ENCODE measurements at places on chromosomes 13 and 19.

DNA sequence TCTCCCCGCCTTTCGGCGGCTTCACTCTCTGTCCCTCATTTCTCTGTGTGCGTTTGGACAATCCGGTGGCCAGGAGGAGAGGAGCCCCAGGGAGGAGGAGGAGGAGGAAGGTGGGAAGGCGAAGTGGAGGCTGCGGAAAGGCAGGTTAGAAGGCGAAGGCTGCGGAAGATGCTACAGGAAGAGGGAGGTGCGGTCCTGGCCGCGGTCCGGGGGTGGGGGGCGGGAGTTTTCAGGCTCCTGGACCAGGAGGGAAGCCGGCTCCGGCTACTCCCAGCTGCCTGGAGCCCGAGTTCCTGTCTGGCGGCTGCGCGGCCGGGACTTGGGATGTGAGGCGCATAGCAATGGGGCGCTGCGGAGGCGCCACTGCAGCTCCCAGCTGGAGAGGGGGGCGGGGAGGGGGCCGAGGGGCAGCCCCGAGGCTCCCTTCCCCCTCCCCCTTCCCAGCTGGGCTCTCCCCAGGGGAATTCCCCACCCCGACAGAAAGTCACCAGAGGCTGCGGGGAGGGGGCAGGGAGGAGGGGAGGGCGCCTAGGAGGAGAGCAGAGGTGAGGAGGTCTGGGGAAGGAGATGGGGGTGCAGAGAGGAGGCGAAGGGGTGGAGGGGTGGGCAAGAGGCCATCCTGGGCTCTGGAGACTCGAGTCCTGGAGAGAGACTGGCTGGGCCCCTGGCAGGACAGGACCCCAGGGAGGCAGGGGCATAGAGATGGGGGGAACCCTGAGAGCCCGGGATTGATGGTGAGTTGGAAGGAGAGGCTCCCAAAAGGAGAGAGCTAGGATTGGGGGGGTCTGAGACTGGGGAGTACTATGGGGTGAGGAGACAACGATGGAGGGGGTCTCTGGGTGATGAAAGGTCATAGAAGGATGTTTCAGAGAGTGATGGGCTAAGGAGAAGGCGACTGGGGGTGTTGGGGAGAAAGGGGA, 2.0 kb downstream of the LRRC4B start:
- DNase-seq, result no peak

DNA sequence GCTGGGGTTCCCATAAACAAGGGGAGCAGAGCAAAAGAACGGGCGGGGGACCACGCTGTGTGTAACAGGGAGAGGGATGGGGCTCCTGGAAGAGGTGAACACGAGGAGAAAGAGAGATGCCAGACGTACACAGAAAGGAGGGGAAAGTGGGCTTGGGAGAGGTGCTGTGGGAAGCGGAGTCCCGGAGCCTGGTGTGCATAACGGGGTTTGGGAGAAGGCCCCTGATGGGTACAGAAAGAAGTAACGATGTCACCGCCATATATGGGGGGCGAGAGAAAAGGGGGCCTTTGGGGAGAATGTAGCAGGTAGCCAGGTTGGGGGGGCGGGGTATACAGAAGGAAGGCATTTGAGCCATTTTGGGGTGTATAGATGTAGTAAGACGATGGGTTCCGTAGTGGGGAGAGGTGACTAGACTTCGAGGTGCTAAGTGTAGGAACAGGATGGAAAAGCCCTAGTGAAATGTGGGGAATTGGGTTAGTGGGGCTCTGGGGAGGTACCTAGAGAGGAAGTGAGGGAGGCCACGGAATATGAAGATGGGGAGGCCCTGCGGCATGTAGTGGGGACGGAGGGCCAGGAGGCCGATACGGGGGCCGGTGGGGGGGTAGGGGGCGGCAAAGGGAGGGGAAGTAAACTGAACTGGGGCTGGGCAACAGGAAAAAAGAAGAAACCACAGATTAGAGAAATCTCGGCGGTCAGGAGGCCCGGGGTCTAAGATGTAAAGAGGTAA, 787 bp downstream of the ZNF580 start:
- DNase-seq, result no peak

GRCh38 chr19:45995715-45996385, 583 bp downstream of the CCDC61 start:
- peak; percentile 23 for DNase-seq

DNA sequence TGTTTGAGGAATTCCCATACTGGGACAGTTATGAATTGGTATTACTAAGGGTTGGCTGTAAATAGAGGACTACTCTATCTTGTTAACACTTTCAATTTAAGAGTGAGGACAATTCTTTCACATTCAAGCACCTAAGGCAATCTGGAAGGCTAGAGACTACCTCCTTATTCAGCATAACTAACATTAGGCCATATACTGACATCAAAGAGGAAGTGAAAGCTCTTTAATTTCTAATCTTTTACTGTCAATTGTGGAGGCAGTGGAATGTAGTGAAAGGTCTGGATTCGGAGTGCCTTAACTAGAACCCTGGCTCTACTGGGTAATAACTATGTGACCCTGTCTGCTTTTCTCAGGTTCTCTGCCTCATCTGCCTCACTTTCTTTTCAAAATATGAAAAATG, 134.0 kb downstream of the UFM1 start:
- no peak for DNase-seq

- DNase-seq, result no peak
Measured at GRCh38 chr13:30851697-30852096, 54.4 kb upstream of the MEDAG start.

- no peak for DNase-seq
Measured at GRCh38 chr13:75927183-75927669, 291.1 kb downstream of the LMO7 start.

DNA sequence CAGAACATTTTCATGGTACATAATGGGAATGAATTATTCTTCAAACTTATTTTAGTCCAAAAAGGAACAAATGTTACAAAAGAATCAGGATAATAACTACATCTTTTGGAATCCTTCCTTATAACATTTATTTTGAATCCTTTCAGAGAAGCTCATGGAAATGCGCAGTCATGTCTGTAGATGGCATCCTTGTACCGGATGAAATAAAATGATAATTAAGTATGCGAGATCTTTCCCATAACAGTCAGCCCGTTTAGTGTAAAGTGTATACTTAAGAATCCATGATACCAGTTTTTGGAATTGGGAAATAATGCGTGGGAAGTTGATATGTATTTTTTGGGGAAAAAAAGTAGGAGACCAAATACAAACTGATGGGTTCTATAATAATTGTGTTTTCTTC, 418.8 kb downstream of the GPC5 start:
- DNase-seq, result peak; percentile 7

DNA sequence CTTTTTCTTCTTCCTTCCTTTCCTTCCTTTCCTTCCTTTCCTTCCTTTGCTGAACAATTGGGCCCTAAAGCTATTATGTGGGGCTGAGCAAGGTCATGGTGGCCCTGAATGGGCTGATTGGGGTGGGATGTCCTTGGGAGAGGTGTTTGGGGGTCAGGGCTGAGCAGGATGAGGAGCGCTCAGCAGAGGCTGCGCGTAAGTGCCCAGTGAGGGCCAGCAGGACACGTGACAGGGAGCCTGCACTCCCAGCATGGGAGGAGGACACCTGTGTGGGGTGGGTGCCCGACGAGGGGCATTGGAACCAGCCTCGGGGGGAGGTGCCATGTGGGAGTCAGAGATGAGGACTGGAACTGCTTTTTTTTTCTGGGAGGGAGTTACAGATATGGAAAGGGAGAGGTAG, 5.4 kb upstream of the LGALS7 start:
- no peak for DNase-seq

DNA sequence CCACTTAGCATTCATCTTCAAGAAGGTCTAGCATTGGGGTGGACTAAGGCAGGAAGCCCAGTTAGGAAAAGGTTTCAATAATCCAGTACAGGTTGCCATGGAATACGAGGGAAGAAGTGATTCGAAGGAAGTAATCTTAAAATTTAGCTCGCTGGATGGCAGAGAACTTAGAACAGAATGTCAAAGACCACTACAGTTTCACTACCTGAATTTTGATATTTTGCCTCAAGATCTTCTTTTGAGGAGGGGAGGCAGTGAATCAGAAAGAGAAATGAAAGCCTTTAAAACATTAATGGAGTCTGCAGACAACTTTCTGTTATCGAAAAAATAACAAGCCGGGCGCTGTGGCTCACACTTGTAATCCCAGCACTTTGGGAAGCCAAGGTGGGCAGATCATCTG, 7.0 kb upstream of the RAB8A start:
- DNase-seq, result no peak

DNA sequence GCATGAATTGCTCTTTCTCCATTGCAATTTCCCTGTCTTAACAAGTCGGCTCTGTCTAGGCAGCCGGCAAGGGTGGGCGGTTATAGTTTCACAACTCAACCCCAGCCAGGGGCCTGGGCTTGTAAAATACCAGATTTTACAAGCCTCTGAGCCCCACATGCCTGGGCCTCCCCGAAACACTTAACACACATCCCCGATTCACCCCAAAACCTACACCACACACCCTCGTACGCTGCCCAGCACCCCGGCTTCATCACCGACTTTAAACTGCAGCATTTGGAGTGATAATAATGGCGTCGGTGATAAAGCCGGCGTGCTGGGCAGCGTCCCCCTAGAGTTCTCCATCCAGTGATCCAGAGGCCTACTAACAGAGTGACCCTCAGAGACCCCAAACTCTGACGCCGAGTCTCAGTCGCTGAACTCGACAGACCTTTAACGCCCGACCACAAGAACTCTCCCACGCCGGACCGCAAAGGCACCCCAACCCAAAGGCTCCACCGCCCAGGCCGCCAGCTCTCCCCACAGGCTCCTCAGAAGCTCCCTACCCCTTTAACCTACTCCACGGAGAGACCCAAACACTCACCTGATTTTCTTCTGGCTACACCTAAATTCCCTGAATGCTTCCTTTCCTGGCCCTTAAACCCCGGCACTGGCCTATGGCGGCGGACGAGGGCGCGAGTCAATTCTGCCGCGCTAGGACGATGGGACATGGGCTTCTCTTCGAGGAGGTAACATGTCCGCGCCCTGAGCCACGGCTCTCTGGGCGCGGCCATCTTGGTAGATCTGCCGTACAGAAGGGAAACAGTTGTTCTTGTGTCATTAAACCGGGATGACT, at the start of gene ZNF649:
Gene ZNF649, minus strand, starts transcription at position 687 of the 835 bp plus-strand sequence. CDS start 4,910 bp downstream, outside the sequence.
- DNase-seq, result peak; percentile 81

DNA sequence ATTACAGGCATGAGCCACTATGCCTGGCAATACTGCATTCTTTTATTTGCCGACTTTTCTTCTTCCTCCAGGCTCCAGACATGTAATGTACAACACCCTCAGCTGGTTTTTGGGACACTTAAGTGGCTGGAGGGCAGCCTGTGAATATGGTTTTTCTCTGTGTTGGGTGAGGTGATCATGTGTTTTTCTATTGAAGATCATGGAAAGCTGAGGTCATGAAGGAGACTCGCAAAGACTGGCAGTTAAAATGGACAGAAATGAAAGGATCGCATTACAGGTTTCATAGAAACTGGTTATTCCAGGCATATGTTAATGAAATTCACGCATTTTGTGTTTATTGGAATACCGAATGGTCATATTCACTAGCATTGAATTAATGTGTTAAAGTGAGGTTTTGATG, 85.2 kb upstream of the RNF113B start:
- no peak for DNase-seq

- DNase-seq, result no peak
Measured at GRCh38 chr19:49333418-49333805, 1.8 kb upstream of the CD37 start.

DNA sequence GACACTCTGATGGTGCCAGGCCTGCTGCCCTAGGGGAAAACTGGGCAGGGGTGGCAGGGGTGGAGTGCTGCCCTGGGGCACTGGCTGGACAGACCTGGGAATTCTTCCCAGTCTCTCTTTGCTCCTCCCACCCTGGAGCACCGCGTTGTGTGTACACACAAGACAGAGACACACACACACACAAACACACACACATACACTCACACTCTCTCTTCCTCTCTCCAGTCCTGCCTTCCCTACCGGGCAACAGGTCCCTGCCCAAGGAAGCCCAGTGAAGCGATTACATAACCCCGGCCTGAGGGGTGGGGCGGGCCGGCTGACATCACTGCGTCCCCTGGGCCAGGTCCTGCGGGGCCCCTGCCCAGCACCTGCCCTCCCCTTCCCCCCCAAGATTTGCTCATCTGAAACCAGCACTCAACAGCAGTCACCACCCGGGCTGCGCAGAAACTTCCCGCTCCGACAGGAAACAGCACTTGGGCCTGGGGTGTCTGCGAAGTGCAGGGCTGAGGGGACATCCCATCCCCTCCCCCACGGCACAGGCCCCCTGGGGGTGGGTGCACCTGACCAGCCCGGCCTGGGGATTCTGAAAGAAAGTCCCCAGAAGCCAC, 1.2 kb downstream of the MKNK2 start:
- DNase-seq, result peak; percentile 54

GRCh38 chr19:32876919-32877285, 7.3 kb upstream of the SLC7A9 start:
- DNase-seq, result peak; percentile 75

DNA sequence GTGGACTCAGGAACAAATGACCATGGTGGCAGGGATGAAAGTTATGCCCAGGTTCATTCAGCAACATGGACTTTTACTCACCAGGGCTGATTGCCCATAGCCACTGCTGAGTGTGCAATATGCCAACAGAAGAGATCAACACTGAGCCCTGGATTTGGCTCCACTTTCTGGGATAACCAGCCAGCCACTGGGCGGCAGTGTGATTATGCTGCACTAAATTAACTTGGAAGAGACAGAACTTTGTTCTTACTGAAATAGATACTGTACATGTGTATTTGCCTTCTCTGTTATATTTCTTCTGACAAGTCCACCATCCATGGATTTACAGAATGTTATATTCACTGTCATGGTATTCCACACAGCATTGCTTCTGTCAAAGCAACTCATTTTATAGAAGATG, 257.4 kb downstream of the TDRD3 start:
- DNase-seq, result peak; percentile 6

DNA sequence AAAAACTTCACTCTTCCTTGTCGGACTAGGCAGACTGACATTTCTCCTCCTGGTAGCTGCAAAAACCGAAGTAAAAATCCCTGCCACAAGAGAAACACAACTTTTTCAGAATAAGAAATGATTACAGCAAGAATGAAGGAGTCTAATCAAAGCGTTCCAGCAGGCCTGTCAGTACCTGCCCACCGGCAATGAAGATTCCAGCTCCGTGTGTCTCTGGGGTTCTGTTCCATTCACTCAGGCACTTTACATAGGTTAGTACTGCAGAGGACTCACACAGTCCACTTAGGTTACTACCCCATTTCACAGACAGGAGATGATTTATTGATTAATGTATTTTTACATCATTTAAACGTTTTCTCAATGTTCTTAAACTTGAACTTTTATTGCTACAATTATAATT, 275.5 kb downstream of the NHLRC3 start:
- DNase-seq, result no peak

DNA sequence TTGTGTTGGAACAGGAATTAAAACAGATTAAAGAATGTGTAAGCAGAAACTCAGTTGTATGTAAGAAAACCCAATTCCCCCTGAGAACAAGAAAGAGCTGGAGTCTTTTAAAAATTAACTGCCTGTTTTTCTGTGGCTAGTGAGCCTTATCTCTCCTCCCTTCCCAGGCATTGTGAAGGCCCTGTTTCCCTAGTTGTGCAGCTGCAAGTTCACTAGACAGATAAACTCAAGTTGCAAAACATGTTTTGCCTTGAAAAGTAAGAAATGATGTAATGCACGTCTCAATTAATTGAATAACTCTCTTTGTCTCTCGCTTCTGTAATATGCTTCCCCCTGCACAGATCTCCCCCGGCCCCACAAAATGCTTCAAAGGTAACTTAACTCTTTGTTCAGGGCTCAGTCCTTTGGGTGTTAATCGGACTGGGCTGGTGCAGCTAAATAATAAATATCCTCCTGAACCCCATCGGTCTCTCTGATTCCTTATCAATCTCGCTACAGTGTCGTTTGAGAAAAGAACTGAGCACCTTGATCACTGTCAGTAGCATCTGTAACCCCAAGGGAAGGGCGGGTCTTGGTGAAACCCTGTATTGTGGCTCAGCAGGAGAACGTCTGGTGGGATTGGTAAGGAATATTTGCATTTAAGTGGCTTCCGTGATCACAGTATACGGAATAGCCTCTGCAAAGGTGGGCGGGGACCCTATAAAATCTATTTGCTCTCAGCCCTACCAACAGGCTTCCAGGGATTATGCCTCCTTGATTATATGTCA, 1.6 kb upstream of the ZNF556 start:
- DNase-seq, result no peak
